Kasumi-1 (cell line): ENCODE measurements at places on chromosomes 7 and 10.

DNA sequence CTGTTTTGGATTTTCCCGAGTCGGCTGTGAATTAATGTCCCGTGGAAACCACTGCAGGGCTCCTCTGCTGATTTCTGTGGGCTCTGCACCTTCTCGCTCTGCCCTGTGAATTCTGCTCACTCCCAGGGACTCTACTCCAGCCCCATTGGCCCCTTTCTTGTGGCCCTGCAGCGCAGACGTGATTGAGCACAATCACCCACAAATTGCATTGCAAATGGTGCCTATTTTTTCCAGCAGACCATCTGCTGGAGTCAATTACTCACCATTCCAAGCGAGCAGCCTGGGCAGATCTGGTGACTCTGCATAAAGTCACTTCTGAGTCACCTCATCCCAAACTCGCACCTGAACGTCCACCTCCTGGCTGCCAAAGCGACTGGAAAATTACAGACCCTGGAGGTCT, 235.8 kb downstream of the PAXIP1 start:
- DNase-seq: no peak

DNA sequence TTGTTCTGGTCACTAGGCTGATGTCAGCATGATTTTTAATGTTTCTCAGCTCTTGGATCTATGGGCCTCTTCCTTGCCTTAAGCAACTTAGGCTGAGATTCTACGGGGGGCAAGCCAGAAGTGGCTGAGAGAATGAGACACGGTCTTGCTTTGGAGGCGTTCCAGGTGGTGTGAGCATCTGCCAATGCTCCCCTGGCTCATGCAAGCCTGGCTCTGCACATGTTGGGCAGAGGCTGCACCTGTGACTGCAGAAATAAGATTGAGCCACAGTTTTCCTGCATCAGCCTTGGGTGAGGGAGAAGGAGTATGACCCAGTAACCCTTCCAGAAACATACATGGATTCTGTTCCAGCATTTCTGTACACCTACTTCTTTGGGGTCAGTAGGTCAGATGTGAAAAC, 41.9 kb downstream of the C10orf120 start:
- no peak for DNase-seq

DNA sequence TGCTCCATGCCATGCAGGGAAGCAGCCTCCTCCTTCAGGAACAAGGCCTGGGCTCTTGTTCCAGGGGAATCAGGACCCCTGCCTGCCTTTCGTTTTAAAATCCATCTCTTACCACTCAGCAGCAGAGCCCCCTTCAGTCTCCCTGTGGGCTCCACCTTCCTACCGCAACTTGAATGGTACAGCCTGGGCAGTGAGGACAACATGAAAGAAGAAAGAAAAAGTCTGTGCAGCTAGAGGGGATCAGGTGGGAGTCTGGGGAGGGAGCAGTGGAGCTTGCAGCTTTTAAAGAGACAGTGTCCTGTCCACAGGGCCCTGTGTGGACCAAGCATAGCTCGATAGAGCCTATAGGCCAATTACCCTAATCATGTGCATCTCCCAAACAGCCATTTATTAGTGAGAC, 3.7 kb downstream of the PLXNA4 start:
- DNase-seq: no peak

- peak; percentile 6 for DNase-seq
Observed at GRCh38 chr7:28362812-28363211, 49.5 kb upstream of the CREB5 start.

GRCh38 chr7:8724080-8724718, 290.8 kb downstream of the NXPH1 start:
- DNase-seq: peak; percentile 30

DNA sequence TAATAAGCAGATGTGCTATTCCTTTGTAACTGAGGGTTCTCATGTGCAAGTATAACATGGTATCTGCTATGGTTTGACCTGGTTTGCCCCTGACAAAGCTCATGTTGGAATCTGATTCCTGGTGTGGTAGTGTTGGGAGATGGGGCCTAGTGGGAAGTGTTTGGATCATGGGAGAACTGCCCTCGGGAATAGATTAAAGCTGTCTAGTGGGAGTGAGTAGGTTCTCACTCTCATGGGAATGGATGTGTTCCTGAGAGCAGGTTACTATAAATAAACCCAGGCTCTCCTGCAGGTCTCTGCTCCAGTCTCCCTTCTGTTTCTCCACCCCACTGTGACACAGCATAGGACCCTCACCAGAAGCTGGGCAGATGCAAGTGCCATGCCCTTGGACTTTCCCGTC, 97.7 kb downstream of the ATE1 start:
- DNase-seq: no peak

DNA sequence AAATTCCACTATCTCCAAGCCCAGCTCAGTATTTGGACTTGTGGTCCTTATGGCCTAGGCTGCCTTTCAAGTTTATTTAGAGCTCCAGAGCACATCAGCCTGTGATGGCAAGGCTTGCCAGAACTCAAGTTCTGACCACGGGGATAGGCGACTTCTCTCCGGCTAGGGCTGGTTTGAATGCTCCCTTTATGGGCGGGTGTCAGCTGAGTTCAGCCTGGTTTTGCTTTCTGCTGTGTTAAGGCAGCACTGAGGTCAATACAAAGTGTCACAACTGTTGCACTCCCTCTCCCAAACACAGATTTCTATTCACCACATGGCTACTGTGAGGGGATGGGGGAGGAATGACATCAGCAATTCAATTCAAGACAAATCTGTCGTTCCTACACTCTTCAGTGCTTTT, 318.1 kb upstream of the MYO3A start:
- DNase-seq: no peak

GRCh38 chr10:57049096-57049495, 688.0 kb upstream of the ZWINT start:
- DNase-seq: no peak

DNA sequence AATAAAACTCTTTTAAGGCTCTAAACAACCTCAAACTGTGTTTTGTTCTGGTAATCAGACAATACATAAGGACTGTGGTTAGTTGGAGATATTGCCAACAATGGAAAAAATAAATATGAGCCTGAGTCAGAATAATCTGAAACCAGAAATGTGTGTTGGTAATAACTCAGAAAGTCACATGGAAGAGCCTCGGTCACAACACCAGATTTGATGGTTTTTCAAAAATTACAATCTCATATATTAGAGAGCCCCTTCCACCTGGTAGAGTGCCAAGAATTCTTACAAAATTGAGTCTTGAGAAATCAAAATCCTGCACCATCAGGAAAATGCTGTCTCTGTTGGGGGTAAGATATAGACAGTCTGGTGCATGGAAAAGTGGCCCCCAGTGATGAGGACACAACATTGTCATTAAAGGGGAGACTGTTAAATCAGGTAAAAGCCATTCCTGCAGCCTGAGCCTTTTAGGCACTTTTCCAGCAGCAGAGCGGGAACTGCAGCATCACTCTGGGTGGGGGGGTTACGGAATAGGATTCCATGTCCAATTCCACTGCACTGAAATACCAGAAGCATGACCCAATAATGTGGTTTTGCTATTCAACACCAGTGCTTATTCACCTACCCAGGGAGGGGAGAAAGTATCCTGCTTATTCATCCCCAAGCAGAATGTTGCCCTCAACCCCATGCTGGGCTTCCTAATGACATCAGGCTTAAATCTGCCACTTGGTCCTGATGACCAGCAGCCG, 9.5 kb upstream of the ADAM12 start:
- DNase-seq: no peak

DNA sequence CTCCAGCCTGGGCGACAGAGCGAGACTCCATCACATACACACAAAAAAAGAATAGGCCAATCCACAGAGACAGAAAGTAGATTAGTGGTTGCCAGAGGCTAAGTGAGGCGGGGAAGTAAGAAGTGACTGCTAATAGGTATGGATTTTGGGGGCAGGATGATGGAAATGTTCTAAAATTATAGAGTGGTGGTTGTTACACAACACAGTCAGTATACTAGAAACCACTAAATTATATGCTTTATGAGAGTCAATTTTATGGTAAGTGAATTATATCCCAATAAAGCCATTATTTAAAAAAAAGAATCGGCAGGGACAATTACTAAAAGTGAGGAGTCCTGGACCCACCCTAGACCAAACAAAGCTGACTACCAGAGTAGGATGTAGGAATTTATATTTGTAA, 24.3 kb downstream of the DENND2A start:
- DNase-seq: no peak

GRCh38 chr10:60367024-60367423, 22.7 kb downstream of the ANK3 start:
- no peak for DNase-seq

DNA sequence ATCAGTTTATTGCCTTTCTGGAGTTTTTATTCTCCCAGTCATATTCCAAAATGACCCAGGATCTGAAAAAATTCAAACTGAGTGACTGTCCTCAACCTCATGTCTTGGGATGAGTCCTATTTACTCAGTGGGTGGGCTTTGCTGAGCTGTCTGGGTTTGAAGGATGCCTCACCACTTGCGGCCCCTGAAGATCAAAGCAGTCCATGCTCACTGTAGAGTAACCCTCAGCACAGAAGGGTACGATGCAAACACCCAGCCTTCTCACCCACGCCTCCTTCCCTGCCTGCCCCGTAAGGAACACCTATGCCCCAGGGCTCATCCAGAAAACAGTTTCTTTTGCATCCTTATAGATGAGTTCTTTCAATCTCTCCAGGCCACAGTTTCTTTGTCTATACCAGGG, 42.2 kb upstream of the GRB10 start:
- no peak for DNase-seq

GRCh38 chr10:90930070-90930837, 9.4 kb upstream of the ANKRD1 start:
- DNase-seq: no peak

GRCh38 chr7:117041007-117041406, 87.7 kb downstream of the ST7 start:
- no peak for DNase-seq

DNA sequence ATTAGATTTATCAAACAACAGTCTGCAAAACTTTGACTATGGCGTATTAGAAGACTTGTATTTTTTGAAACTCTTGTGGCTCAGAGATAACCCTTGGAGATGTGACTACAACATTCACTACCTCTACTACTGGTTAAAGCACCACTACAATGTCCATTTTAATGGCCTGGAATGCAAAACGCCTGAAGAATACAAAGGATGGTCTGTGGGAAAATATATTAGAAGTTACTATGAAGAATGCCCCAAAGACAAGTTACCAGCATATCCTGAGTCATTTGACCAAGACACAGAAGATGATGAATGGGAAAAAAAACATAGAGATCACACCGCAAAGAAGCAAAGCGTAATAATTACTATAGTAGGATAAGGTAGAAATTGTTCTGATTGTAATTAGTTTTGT, 31.4 kb downstream of the LRRC17 start:
- DNase-seq: no peak

DNA sequence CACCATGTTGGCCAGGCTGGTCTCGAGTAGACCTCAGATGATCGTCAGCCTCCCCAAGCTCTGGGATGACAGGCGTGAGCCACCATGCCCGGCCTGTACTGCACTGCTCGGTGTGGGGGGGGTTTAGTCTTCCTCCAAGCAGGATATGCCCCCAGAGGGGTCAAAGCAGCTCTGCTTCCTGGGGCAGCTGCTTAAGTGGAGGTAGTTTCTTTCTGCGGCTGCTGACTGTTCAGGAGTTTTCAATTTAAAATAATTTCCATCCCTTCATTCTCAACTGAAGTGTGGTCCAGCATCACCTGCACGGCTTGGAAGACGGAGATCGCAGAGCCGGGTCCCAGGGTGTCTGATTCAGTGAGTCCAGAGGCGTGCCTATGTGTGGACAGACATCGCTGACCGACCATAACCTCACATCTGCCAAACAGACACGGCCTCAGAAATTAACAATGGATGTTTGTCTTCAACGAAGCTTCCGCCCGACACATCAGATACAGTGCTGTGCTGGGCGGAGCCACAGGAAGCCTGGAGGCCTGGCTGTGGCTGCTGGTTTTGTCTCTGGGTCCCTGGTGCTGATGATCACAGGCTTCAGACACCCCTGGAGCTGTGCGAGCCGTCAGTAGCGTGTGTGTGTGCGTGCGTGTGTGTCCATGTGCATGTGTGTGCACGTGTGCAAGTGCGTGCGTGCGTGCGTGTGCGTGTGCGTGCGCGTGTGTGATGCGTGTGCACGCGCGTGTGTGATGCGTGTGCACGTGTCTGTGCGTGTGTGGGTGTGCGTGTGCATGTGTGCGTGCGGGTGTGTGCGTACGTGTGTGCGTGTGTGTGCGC, 226.5 kb upstream of the PITRM1 start:
- DNase-seq: no peak

GRCh38 chr10:89001729-89002072, 11.1 kb downstream of the FAS start:
- no peak for DNase-seq

GRCh38 chr10:59382831-59383295, 20.5 kb upstream of the FAM13C start:
- DNase-seq: no peak

DNA sequence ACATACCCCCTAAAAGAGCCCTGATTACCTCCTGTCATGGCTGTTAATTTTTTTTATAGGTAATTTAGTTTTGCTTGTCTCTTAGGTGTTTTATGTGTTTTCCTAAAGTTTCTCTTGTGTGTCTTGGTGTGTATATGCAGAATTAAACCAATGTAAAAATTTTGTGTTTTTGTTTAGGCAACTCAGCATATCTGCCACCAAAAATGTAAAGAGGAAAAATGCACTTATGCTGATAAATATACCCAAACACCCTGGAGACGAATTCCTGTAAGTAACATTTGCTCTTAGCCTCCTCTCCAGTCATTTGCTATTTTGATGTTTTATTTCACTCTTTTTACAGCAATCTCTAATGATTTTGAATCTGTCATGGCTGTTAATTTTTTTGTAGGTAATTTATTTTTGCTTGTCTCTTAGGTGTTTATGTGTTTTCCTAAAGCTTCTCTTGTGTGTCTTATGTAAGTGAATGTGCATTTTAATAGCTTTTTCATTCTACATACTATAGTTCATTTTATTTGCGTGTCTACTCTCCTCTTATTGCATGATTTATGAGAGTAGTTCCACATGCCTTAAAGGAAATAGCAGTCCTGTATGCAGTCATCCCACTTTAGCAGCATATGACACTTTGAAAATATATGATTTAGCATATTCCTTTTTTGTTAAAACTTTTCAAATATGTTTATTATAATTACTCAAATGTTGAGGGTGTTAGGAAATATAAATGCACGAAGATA, 149.2 kb downstream of the CCSER2 start:
- no peak for DNase-seq
